ENCODE measurements at places on chromosomes 3 and 15. TPM values are rescaled to one million over a fixed set of nuclear protein-coding genes. Genes with fewer than 3 reads are reported as not detected.

DNA sequence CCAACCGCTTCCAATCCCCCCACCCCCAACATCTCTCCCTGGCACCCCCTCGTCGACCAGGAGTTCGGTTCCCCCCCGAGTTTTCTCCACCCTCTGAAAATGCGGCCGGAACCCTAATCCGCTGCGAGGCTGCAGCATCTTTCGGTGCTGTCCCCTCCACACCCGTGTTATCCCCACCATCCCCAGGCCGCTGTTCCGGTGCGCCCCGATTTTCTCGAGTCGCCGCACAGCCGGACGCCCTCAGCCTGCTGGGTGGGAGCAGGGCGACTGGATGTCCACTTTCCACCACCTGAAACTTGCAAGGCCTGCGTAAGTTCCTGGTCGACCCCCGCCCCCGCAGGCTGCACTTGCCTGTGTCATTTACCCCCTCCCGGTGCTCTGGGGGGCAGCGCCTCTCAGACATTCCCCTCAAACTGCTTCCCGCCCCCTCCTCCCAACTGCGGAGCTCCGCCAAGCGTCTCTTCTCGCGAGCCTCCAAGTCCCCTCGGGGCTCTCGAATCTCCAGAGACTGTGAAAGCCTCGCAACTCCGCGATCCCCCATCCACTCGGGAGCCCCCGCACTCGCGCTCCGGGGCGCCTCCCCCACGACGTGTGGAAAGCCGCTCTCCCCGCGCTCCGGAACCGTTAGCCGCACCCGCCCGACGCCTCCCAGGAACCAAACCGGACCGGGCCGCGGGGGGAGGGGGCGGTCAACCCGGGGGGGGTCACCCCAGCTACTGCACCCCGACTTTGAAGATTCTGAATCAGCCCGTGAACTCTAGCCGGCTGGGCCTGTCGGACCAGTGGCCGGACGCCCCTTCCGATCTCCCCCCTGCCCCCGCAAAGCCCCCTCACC, 566 bp downstream of the ETV5 start:
- DNase-seq: peak; percentile 21

- DNase-seq: no peak
Observed at GRCh38 chr3:41518626-41519025, 319.3 kb downstream of the CTNNB1 start.

DNA sequence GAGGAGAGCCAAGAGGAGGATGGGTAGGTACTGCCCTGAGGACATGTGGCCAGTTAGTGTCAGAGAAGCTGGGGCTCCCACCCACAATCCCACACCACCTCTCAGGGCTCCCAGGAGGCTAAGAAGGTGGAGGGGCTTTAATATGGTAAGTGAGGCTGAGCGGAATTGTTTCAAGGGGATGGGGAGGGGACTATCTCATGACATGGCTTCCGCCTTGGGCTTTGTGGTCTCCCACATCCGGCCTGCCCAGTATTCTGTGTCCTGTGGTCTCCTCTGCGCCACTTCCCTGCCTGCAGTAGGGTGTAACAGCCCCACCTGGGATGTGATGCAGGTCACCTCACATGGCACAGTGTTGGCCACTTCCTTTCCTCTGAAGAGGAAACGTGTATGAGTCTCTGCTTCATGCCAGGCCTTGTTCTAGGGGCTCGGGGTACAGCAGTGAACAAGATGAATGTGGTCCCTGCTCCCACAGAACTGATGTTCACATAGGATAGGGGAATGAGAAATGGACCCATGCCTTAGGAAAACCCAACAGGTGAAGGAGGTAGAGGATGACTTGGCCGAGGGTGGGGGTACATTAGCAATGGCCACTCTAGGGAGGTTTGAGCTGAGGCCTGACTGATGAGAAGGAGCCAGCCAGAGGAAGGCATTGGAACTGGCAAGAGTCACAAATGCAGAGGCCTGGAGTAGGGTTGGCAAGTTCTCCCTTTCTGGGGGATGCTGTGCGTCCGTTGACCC, 3.2 kb downstream of the NEIL1 start:
- peak; percentile 89 for DNase-seq

- no peak for DNase-seq
Observed at GRCh38 chr3:147411238-147411814, 2.2 kb downstream of the ZIC1 start.

DNA sequence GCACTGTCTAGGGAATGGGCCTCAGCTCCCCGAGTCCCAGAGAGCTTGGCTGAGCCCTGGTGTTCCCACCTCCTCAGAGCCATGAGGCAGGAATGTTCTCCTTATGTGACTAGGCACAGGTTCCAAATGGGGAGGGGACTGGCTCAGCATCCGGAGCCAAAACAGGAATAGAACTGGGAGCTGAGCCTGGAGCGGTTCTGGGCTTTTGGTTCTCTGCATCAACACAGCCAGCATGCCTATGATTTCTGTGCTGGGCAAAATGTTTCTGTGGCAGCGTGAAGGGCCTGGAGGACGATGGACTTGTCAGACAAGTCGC, at the start of gene FAM131A:
Gene FAM131A, plus strand, starts transcription at position 202 of the 316 bp plus-strand sequence. Its CDS starts 31 bp downstream, at position 233.
- DNase-seq: no peak

LMCD1 gene
- total RNA-seq: 0.99 TPM

GRCh38 chr15:59444980-59445545, 7.1 kb downstream of the FAM81A start:
- no peak for DNase-seq

- DNase-seq: no peak
Observed at GRCh38 chr15:57927091-57927631, 138.3 kb downstream of the ALDH1A2 start.

DNA sequence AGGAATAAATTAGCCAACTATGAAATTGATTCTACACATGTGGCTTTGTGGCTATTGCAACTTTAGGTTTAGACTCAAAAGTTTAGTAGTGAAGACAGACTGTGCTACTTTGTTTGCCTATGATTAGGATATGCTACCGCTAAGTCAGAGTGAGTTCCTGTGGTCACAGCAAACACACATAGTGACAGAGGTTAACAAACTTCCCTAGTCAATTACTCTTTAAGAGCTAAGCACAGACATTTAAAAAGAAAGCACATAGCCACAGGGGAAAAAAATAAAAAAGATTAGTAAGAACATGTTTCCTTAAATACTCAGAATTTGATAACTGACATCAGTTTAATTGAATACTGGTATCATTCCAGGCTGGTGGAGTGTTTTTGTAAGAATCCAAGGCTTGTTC, 207.1 kb downstream of the GBE1 start:
- no peak for DNase-seq

ARHGEF26 gene
- 0.02 TPM for total RNA-seq

DNA sequence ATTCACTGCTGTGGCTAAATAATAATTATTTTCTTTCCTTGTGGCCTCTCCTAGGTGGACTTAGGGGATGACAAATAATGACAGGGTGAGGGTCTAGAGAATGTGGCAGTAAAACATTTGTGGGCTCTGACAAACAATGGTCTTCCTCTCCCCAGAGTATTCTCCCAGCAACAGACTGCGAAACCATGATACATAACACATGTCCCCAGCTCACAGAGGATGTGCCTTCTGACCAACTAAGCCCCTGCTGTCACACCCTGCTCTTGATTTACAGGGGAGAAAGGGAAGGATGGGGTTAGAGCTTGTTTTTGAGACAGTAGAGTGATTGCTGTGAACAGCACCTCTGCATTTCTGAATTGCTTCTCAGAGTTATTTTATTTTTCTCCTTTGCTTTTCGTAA, 116.6 kb upstream of the CTDSPL start:
- DNase-seq: no peak

ANKRD34C gene
- total RNA-seq: not detected

DNA sequence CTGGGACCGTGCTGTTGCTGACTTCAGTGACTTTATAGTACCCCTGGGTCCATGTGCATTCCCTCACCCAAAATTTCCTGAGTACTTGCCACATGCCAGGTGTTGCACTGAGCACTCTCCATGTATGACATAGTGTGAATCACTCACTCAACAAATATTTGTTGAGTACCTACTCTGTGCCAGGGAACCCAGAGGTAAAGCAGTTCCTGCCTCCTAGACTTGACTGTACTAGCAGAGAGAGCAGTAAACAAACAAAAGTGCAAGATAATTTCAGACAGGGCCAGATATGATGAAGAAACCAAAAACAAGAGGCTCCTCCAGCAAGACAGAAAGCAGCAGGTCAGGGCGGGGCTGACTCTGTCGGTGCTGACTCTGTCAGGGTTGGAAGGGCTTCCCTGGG, 12.2 kb downstream of the TGM4 start:
- DNase-seq: no peak

TMC3 gene
- total RNA-seq: not detected

DNA sequence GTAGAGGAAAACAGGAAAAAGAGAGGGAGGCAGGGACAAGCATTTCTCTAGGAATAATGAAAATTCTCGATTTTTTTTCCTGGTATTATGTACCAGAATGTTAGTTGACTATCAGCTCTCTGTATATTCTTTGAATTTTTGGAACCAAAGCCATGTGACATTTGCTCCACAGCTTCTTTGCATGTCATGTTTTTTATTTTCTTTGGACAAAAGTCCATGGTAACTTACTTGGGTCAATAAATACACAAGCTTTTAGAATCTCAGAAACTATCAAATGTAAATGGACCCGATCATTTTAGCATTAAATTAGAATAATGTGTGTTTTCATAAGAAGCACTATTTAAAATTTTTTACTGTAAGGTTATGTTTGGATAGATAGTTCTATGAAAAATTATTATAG, 320.5 kb downstream of the ZIC1 start:
- DNase-seq: no peak

GRCh38 chr3:59426821-59427565, 377.2 kb upstream of the CFAP20DC start:
- DNase-seq: no peak

PODXL2 gene
- total RNA-seq: 2.7 TPM

ST3GAL6 gene
- 0.08 TPM for total RNA-seq

GRCh38 chr15:35329521-35329961, 216.4 kb downstream of the DPH6 start:
- no peak for DNase-seq

C3orf49 gene
- total RNA-seq: not detected

CIP2A gene
- total RNA-seq: 62.4 TPM

DNA sequence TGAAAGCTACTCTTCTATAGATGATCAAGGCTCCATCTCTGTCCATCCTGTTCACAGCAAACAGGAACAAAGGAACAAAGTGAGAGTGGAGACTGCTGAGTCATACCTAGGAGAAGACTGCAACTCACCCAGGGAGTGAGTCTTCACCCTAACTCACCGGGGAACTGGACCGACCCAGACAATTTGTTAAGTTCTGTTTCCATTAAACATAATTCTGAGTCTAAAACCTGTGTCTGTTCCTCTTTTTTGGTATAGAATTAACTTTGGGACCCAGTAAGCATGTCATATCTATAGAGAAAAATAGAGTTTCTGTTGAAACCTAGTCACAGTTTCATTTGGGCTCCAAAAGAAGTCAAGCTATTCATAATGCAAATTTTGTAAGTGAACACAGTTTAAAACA, 21.6 kb downstream of the CCDC80 start:
- DNase-seq: no peak

DCUN1D1 gene
- 54.8 TPM for total RNA-seq

- DNase-seq: no peak
Observed at GRCh38 chr3:73863546-73864079, 238.9 kb upstream of the PDZRN3 start.

GRCh38 chr3:27791956-27792355, 69.8 kb upstream of the EOMES start:
- no peak for DNase-seq

RBPMS2 gene
- total RNA-seq: 0.10 TPM

- DNase-seq: no peak
Observed at GRCh38 chr3:20668411-20668810, 482.4 kb upstream of the SGO1 start.

CLDN18 gene
- not detected for total RNA-seq

SLC7A14 gene
- not detected for total RNA-seq

SAXO2 gene
- 14.3 TPM for total RNA-seq

DNA sequence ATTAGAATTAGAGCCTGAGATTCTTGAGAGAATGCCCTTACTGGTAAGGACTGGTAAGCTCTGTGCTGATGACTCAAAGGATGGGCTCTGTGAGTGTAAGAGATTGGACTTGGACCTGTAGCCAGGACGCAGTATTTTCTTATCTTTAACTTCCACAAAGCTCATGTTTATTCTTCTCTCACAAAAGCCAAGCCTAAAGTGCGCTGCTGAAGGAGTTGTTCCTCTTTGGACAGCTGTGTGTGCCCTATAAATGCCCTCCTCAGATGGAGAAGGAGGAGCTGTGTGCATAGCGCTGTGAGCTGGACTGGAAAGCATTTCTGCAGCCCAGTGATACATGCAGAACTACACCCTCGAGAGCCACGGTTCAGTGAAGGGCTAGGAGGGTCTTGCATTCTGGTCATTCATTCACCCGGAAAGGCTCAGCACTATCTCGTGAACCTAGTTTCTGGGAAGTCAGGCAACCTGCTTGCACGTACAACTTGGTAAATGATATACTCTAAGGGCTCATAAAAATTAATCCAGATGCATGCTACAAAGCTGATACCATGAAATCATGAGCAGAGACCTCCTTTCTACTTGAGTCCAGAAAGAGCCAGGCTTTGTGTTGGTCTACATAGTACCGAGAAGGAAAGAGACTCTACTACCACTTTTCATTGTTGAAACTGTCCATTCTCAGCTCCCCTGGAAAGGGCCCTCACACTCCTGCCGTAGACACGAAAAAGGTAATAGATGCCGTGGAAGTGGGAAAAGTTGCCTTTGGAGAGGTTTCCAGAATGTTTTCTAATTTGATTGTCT, 103.0 kb upstream of the TBL1XR1 start:
- DNase-seq: no peak

GRCh38 chr3:129552287-129553050, 9.5 kb downstream of the H1-8 start:
- no peak for DNase-seq

GRCh38 chr15:66938114-66938830, 127.1 kb upstream of the SMAD3 start:
- DNase-seq: no peak

CSPG5 gene
- total RNA-seq: 0.40 TPM

TJP1 gene
- not detected for total RNA-seq

LIPC gene
- 1.5 TPM for total RNA-seq

- no peak for DNase-seq
Observed at GRCh38 chr3:12729051-12729651, 29.9 kb downstream of the TMEM40 start.

DAZL gene
- not detected for total RNA-seq

MUSTN1 gene
- total RNA-seq: 2.8 TPM

PPP1R14D gene
- not detected for total RNA-seq

PCLAF gene
- total RNA-seq: 114 TPM

TRIP4 gene
- 29.8 TPM for total RNA-seq

GRCh38 chr3:28590216-28590615, 241.6 kb upstream of the AZI2 start:
- no peak for DNase-seq

GRCh38 chr3:58090351-58090750, 82.1 kb downstream of the FLNB start:
- no peak for DNase-seq

BCL2A1 gene
- 14.8 TPM for total RNA-seq

CPN2 gene
- not detected for total RNA-seq

DNA sequence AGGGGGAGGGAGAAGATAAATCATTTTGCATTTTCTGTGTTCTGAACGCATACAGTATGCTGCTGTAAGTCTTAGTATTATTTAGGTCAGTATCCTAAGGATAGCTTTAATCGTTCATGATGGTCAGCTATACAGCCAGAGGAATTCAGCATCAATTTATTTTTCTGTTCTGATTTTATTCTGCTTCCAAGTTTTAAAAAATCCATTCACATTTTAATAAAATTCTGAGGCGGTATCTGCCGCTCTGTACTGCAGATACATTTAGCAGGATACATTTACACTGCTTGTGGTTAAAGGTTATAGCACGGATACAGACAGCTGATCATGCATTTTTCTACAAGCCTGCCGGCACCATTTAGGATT, 17.8 kb downstream of the ZBTB38 start:
- DNase-seq: no peak
